Osteoblast (primary cell): ENCODE measurements at places on chromosomes 3 and 15. TPM values are rescaled to one million over a fixed set of nuclear protein-coding genes. Genes with fewer than 3 reads are reported as not detected.

EAF1 gene
- total RNA-seq = 22.7 and 29.0 TPM in 2 replicates

AGTR1 gene
- total RNA-seq = 10.5 and 13.3 TPM in 2 replicates

PRSS50 gene
- not detected in 2 replicates for total RNA-seq

GASK1A gene
- total RNA-seq = 0.72 and 0.88 TPM in 2 replicates

CCR4 gene
- total RNA-seq = not detected in 2 replicates

GPR160 gene
- total RNA-seq = 0.29 TPM in 1 of 2 replicates, not detected in the other

SGO1 gene
- total RNA-seq = 0.36 and 0.88 TPM in 2 replicates

TIGIT gene
- not detected in 2 replicates for total RNA-seq

GRCh38 chr15:44633603-44634002, 29.9 kb downstream of the SPG11 start:
- no peak for DNase-seq

GRCh38 chr3:85360742-85361387, 402.1 kb downstream of the CADM2 start:
- no peak for DNase-seq

- peak; percentile 86 for DNase-seq
Measured at GRCh38 chr3:177213801-177214535, 16.7 kb upstream of the TBL1XR1 start.

- no peak for DNase-seq
Measured at GRCh38 chr3:108453565-108453964, 56.8 kb downstream of the MYH15 start.

- no peak for DNase-seq
Measured at GRCh38 chr3:165636684-165637015, 200.6 kb downstream of the BCHE start.

DNA sequence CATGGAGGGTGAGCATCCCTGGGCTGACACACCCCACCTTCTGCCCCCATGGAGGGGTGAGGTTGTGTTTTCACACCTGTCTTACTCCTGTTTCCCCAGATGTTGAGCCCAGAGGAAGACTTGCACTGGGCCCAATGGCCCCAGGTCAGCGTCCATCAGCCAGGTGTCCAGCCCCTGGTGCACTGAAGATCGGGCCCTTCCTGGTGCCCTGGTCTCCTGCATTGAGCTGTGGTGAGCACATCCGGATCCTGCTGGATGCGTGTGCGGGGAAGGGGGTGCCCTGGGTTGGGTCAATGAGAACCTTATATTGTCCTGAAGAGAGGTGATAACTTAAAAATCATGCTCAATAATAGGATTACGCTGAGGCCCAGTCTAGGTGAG, 227.3 kb downstream of the SNRPN start:
- DNase-seq = peak; percentile 80

- DNase-seq = peak; percentile 65
Measured at GRCh38 chr3:72446218-72447058, 401.8 kb downstream of the SHQ1 start.

GRCh38 chr15:48435321-48435720, 104.1 kb downstream of the DUT start:
- DNase-seq = no peak

- no peak for DNase-seq
Measured at GRCh38 chr3:191047930-191048329, 151.1 kb upstream of the OSTN start.

DNA sequence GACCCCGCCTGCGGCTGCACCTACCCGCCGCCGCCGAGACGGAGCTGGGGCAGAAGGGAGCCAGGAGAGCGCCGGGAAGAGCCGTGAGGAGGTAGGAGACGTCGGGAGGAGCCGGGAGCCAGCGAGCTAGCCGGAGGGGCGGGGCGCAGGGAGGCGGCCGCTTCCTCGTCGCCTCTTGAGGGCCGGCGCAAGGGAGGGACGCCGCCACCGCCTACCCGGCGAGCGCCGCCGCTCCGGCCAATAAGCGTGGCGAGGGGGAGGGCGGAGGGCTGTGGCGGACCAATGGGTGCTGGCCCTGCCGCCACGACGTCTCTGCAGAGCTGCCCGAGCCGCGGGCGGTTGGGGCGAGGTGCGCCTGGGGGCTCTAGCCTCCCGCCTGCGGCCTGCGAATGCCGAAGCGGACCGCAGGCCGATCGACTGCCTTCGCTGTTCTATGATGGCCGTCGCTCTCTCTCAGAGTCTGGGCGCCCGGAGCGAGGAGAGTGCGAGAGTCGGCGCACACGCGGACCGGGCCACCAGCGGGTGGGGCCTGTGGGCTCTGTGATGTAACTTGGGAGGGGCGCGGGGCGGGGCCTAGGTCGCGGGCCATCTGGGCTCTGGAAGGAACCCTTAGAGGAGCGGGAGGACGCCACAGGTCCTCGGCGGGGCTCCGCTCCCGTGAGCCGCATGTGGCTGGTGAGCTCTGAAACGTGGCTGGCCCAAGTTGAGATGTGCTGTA, 72.7 kb upstream of the MAP4 start:
- peak; percentile 97 for DNase-seq

- peak; percentile 19 for DNase-seq
Measured at GRCh38 chr3:157467200-157467599, 30.6 kb downstream of the PTX3 start.

GRCh38 chr3:10912786-10913185, 79.8 kb upstream of the SLC6A1 start:
- DNase-seq = no peak

GRCh38 chr3:112829046-112829445, 17.6 kb downstream of the CD200R1L start:
- no peak for DNase-seq

- DNase-seq = peak; percentile 65
Measured at GRCh38 chr3:125300416-125300815, 74.7 kb downstream of the ZNF148 start.

- no peak for DNase-seq
Measured at GRCh38 chr15:64892847-64893403, 18.8 kb upstream of the ANKDD1A start.

- no peak for DNase-seq
Measured at GRCh38 chr15:45743426-45744235, 108.8 kb downstream of the SQOR start.

DNA sequence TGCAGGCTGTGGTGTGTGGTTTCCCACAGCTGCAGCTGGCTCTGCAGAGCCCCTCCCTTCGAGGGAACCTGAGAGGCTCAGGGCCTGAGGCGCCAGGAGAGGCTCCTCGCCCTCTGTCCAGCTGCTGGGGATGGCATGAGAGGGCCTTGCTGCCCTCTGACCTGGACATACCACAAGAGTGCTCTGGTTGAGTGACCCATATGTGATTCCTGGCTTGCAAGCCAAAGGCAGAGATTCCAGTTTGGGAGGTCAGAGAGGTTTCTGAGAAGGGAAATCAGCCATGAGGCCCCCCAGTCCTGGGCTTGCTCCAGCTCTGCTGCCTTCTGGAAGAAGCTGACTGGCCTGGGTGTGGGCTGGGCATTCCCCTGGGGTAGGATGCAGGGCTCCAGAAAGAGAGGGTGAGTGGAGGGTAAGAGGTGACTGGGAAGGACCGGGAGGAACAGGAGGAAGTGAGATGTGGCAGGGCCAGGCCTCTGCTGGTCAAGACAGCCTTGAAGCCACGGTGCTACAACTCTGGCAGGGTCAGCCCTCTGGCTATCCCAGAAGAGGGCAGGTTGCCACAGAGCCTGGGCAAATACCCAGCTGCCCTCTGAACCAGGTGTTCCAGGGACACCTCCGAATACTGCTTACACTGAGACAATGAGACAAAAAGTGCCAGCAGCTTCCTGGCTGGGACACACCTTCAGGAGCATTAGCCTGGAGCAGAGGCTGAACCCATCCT, 16.0 kb upstream of the SRP14 start:
- DNase-seq = peak; percentile 91

- DNase-seq = peak; percentile 80
Measured at GRCh38 chr15:49848282-49848724, 227.5 kb downstream of the DTWD1 start.

GRCh38 chr3:99548674-99549073, 89.7 kb upstream of the COL8A1 start:
- DNase-seq = no peak

GRCh38 chr15:68743256-68743655, 77.4 kb downstream of the ANP32A start:
- no peak for DNase-seq

- no peak for DNase-seq
Measured at GRCh38 chr3:105513042-105513441, 146.3 kb downstream of the ALCAM start.

DNA sequence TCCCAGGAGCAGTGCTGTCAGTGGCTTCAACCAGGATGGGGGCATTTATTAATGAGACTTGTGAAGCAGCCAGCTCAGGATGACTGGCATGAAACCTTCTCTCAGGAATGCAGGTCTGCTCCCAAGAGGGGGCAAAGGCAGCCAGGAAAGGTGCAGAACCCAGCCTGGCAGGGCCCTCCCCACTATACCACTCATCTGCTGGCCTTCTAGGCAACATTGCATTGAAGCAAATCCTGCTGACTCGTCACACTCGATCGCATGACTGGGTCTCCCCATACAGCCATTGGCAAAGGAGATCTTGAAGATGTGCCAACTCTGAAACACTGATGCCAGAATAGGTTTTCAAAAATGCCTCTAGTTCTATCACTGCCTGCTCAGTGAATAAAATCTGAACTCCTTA, 65.7 kb upstream of the CMTM7 start:
- DNase-seq = no peak

GRCh38 chr3:158731938-158732855, at the start of gene RARRES1:
Gene RARRES1, minus strand, starts transcription at chr3:158732457. Its CDS starts 42 bp downstream, at chr3:158732415.
- DNase-seq = peak; percentile 93

DNA sequence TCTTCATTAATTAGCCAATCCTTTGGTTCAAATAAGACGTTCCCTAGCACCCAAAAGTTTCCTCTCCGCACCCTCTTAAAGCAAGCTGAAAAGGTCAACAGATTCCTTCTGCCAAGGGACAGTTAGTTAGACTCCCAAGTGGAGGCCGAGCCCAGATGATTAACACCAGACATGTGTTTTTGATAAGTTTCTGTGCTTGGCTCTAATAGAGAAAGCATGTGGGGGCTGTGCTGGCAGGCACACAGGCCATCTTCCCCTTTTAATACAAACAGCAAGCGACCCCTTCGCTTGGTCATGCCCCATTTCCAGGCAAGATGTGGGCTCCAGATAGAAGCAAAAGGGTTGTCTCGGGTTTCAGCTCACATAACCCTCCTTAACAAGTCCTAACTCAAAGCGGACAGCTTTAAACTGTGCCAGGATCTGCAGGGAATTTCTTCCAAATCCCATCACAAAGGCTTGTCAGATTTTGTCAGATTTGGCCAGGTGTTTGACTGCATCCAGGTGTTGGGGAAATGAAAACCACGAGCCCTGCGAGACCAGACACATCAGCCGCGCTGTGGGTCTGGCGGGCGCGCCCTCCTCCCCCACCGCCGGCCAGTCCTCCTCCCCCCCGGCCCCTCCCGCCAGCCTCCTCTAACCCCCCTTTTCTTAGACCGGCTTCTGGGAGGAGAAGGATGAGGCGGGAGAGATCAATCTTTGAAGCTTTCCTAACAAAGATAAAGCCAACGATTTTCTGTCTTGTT, 3.3 kb downstream of the HES1 start:
- peak; percentile 96 for DNase-seq

DNA sequence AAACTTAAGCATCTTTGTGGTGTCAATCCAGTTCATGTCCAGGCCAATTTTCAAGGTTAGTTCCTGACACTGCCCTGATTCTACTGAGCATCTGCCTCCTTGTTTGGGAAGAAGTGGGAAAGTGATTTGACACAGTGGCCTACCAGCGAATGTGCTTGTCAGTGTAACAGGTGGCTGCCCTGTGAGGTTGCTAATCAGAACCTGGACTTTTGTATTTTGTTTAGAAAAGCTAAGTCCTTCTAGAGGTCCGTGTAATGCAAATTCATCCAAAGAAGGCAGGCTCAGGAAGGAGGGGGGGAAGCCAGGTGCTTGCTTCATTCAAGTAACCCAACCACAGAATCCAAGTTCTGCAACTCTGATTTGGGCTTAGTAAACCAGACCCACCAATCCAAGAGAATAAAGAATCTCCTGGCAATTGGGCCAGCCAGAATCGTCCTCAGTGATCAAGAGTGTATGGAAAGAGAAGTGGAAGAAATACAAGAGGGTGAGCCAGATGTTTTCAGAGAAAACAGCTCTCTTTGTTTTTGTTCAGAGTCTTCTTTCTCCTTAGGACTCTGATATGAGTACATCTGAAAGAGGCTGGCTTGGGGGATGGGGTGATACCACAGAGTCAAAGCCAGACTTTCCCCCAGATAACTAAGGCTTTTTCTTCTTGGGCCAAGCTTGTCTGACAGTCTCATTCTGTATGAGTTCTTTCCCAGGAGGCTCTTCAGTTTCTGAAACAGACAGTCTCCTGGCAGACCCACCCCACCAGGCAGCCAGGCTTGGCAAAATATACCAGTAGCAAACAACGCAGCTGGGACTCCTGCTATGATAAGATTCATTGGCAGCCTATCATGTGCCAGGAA, 508.9 kb upstream of the TBL1XR1 start:
- DNase-seq = no peak

DNA sequence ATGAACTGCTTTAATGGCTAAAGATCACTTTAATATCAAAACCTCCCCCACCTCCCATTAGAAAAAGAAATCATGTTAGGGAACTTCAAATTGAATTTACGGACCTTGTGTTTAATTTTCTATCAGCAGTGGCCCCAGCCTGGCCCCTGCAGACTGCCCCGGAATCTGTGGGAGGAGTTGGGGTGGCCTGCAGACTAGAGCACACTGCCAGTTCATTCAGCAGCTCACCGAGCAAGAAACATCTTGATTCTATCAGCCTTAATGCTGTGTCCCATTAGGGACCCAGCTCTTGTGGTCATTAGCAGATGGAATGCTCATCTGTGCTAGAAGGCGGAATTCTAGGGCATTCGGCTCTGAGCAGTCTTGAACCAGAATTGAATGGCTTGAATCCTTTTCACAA, 54.2 kb downstream of the FLNB start:
- DNase-seq = no peak

- DNase-seq = no peak
Measured at GRCh38 chr3:62892951-62893350, 17.7 kb upstream of the CADPS start.

DNA sequence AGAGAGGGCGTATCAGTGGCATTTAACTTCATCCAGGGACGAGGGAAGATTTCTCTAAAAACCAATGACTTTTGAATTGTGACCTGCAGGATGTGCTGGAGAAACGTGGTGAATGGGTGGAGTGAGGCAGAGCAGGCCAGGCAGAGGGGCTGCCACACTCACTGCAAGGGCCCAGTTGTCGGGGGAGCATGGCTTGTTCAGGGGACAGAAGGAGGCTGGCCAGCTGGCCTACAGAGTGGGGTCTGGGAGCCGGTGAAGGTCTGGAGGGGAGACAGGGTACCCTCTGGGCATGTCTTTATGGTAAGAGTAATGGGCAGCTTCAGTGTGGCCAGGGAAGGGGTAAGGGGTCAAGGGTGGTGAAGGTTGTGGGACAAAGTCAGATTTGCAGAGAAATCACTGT, 225.2 kb upstream of the RGMA start:
- no peak for DNase-seq

- DNase-seq = peak; percentile 96
Measured at GRCh38 chr3:14410503-14411165, 8.2 kb downstream of the SLC6A6 start.
